ENCODE measurements at places on chromosomes 1 and 21. TPM values are rescaled to one million over a fixed set of nuclear protein-coding genes. Genes with fewer than 3 reads are reported as not detected.

DNA sequence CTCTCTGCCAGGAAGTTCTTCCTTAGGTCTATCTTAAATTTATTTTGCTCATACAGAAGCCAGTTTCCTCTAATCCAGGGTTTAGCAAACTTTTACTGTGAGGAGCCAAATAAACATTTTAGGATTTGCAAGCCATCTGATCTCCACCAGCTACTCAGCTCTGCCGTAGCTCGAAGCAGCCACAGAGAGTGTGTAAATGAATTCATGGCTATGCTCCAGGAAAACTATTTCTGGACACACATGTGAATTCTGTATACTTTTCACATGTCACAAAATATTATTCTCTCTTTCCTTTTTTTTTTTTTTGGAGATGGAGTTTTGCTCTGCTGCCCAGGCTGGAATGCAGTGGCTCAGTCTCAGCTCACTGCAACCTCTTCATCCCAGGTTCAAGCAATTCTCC lies 13.4 kb upstream of the AGTRAP start:
- no peak for DNase-seq

Gene KRTAP11-1
- not detected for total RNA-seq

Gene HIVEP3
- 3.7 TPM for total RNA-seq

DNA sequence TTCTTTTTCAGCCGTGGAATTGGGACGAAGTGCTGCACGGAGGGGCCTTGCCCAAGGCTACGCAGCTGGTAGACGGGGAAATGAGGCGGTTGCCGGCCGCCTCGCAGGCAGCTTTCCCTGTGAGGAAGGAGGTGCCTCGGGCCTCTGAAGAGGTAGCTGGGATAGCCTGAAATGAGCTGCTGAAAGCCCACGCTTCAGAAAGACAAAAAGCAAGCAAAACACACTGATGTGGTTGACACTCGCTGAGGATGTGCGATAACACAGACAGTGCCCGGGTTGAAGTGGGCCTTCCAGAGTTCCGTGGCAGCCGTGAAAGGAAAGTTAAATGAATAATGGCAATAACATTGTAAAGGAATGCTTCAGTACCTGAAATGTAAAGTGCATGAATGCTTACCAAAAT lies 47.2 kb downstream of the S1PR1 start:
- no peak for DNase-seq

Gene PTPN14
- 9.7 TPM for total RNA-seq

Gene LCE1F
- not detected for total RNA-seq

DNA sequence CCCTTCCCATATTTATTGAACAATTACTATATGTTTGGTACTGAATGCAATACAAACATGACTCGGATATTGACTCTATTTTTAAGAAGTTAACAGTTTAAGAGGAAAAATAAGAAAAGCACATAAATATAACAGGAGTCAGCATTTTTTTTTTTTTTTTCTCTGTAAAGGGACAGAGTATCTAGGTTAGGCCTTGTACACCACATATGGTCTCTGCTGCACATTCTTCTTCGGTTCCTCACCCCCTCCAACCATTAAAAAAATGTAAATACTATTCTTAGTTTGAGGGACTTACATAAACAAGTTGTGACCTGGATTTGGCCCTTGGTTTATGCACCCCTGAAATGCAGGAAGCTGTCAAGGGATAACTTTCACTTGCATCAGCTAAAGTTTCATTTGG lies 40.4 kb downstream of the PHC2 start:
- no peak for DNase-seq

Gene OR2G6
- total RNA-seq, result not detected

DNA sequence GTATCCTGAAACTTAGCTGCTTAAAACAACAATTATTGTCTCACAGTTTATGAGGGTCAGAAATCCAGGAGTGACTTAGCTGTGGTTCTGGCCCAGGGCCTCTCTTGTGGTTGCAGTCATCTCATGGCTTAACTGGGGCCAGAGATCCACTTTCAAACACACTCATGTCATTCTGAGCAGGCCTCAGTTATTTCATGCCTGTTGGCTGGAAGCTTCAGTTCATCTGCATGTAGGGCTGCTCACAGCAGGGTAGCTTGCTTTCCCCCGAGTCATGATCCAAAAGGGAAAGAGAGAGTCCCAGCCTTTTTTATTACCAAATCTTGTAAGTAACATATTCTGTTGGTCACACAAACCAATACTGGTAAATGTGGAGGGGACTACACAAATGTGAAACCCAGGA lies 96.6 kb upstream of the B3GALT2 start:
- no peak for DNase-seq

Gene SLC2A5
- total RNA-seq, result 21.3 TPM

- DNase-seq, result peak; percentile 41
Measured at GRCh38 chr1:113930499-113931161, 1.5 kb downstream of the HIPK1 start.

Gene SLAMF9
- not detected for total RNA-seq

- no peak for DNase-seq
Measured at GRCh38 chr1:59410457-59410856, 113.6 kb downstream of the FGGY start.

- DNase-seq, result no peak
Measured at GRCh38 chr1:173903827-173904531, 13.1 kb downstream of the SERPINC1 start.

Gene CCDC30
- total RNA-seq, result 2.6 TPM

Gene C8A
- not detected for total RNA-seq

- no peak for DNase-seq
Measured at GRCh38 chr1:221913351-221913892, 171.5 kb upstream of the DUSP10 start.
